Activated gamma-delta T cell treated with anti-CD3 and anti-CD28 coated beads, Interleukin-2, amount 50 U/mL, for 16 hours (primary cell): ENCODE measurements at places on chromosomes 3 and 15.

DNA sequence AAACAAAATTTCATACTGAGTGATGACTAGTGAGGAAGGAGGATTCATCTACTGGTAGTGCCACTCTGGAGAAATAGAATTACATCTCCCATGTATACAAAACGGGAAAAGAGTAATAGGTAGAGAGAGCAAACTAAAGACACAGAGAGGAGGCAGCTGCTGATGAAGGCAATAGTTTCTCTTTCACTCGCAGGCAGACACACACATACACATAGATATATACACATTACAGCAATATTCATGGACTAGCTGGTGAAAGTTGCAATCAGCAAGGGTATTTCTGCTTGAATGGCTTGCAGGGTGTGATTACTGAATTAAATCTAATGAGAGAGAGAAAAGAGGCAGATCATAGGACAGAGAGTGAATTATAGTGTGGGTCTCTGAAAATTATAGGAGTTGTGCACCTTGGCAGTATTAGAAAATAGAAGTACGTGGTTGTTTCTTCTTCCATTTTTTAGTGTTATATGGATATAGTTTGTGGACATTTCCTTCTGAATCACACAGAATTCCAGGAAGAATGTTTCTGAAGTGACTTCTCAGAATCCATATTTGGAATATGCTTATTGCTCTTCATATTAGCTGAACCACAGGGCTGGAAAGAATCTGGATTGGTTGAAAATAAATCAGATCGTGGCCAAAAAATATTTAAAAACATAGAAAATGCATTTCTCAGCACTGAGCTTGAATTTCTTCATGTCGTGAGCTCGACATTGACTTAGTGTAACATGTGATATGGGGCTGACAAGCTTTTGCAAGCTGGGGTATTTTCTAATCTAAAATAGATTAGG lies 991.2 kb downstream of the TUSC7 start:
- DNase-seq, result no peak

- DNase-seq, result no peak
Measured at GRCh38 chr3:135503760-135504686, 461.5 kb upstream of the PPP2R3A start.

GRCh38 chr3:38890426-38890825 lies 74.4 kb upstream of the SCN10A start:
- DNase-seq, result no peak

DNA sequence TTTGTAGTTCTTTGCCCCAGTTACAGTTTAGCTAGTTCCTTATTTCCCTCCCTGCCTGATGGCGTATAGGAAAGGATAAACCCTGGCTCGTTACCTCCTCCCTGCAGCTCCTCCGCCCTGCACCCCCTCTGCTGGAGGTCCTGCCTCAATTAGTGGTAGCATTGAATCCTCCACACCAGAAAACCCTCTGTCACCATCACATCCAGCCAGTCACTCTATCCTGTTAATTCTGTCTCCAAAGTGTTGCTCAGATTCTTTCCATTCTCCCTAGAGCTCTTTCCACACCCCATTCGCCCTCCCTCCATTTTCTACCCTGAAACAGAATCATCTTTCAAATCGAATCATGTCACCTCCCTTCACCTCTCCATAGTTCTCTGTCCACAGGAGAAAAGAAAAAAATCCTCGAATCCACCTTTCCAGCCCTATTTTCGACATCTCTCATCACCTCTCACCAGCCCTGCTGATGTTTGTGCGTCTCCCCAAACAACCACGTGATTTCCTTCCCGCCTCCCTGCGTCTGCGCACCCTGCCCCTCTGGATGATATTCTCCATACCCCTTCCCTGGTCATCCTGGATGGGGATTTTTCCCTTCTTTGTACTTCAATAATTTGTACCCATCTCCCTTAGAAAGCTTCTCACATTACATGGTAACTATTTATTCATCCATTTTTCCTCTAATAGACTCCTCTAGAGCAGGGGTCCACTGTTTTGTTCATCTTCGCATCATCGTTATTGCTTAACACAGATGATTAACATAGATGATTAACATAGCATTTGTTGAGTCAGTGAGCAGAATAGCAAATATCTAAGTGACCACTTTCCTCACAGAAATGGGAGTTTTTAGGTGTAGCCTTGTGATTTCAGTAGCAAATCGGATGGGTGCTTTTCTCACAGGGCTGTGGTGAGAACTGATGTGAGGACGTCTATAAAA lies 37.1 kb downstream of the MAP3K13 start:
- DNase-seq, result no peak

DNA sequence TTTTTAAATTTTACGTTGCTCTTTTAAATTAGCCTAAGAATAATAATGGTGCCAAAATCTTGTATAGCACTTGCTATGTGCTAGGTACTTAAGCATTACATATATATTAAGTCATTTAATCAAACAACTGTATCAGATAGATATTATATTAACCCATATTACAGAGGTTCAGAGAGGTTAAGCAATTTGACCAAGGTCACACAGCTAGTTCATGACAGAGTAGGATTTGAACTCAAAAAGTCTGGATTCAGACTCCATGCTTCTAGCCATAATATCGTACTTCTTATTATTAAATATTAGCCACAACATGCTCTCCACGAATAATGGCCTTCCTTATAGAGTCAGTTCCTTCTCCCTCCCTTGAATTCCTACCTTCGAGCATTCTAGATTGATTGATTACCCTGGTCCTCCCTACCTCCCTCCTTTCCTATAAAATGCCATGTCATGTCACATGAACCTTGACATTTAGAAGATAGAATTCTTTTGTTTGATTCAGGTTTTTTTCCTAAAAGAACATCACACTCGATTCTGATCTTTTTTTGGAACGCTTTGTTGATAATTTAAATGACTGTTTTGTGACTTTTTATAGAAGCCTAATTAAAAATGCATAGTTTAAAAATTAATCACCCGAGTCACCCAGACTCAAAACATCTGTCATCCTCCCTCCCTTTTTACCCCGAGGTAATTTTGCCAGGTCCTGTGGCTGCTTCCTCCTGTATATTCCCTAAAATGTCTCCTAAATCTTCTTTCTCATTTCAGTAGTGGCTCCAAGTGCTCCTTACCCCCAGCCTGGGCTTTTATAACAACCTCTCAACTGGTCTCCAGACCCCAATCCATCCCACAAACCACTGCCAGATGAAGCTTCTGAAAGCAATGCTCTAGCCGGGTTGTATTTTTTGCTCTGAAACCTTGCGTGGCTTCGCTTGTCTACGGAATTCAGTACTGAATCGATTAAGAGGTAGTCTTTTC lies 8.5 kb upstream of the PSMD6 start:
- no peak for DNase-seq

- no peak for DNase-seq
Measured at GRCh38 chr3:35817216-35817615, 177.9 kb downstream of the ARPP21 start.

DNA sequence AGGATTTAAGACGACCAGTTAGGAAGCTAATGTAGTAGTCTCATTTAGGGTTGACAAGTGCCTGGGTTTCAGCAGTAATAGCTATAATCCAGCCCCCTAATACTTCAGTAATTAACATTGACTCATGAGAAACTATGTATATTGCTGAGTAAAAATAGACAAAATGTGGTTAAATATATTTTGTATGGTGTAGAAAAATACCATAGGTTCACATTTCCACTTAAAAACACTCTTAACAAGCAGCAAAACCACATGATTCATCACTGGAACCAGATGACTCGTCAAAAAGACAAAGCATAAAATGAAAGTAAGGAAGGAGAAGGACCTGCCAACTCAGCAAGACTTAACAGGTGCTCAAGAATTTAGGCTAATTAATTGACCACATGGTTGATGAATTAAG lies 288.9 kb downstream of the EFHB start:
- DNase-seq, result no peak

GRCh38 chr3:123026565-123027291 lies 835 bp downstream of the SEMA5B start:
- no peak for DNase-seq

DNA sequence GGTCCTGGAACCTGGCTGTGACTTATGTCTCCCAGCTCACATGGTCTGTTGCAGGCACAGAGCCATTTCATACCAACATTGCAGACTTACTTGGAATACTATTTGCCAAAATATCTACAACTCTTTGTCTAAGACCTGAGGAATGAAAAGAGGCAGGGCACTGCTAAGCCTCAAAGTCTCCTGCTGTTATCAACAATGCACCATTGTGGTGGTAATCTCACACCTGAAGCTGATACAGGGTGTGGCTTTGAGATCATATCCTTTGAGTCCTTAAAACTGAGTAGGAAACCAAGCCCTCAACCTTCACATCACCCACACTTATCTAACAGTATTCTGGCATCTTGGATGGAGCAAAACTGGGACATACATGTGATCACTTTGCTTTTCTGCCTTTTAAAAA lies 782.0 kb downstream of the EPHA3 start:
- no peak for DNase-seq
